ENCODE measurements at places on chromosomes 7 and 10.

GRCh38 chr7:112546723-112547513 lies 66.1 kb downstream of the LSMEM1 start:
- no peak for DNase-seq

- no peak for DNase-seq
Observed at GRCh38 chr7:28096713-28097112, 83.9 kb downstream of the JAZF1 start.

DNA sequence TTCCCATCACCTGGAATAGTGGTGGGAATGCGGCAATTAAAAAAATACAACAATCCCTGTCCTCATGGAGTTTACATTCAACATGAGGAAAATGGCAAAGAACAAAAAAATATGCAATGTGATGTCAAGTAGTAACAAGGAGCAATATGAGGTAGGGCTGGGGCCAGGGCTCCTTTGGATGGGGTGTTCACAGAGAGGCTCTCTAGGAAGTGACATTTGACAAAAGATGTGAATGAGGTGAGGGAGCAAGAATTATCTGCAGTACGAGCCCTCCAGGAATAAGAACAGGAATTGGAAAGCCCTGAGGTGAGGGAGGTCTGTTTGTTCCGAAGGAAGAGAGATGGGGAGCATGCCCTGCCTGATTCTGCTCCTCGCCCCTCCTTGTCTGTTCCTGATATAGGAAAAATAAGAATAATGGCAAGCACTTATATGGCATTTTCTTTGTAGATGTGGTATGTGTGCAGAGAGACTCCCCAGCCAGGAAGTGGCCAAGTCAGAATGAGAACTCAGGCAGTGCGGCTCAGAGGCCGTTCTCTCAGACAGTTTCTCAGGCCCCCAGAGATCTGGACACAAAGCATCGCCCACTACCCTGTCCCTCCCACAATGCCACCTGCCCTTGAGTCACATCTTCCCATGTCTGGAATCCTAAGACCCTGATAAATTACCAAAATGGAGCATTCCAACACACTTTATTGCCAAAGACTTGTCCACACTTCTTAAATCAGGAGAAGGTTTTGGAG lies 105.6 kb downstream of the APBB1IP start:
- no peak for DNase-seq

DNA sequence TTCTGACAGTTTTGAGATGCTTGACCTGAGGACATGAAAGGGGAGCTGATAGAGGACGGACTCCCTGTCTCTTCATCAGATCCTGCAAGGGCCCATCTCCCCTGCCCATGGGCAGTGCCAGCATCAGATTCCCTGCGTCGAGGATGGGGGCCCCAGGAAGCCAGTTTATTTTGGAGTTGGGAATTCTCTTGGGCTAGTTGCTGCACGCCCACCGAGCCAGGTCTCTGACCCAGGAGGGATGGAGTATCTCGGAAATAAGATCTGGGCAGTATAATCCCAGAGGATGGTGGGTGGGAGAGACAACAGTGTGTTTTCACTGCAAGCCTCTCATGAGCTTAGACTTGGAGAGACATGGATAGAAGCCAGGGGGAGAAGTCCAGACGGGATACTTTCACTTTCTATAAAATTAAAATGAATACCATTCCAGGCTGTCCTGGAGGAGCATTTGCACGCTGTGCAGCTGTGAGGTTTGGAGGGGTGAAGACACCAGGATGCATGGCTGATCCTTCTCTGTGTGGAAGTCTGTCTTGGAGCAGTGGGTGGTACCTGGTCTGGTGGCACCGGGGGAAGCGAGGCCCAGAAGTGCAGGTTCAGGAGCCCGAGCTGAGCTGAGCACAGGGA lies 25.8 kb downstream of the DOCK1 start:
- no peak for DNase-seq

GRCh38 chr7:1197997-1198625 lies 34.6 kb upstream of the UNCX start:
- no peak for DNase-seq

Data from omental fat pad (tissue), 4 donors.